ENCODE measurements at places on chromosomes 16 and 17.
A peak's percentile ranks its signal among the peaks of the same experiment; 100 is the strongest.

GRCh38 chr16:26211542-26211941 is 519.8 kb downstream of the HS3ST4 start:
- DNase-seq = no peak

- no peak for DNase-seq
Measured at GRCh38 chr16:21256636-21257035, 21.5 kb downstream of the CRYM start.

DNA sequence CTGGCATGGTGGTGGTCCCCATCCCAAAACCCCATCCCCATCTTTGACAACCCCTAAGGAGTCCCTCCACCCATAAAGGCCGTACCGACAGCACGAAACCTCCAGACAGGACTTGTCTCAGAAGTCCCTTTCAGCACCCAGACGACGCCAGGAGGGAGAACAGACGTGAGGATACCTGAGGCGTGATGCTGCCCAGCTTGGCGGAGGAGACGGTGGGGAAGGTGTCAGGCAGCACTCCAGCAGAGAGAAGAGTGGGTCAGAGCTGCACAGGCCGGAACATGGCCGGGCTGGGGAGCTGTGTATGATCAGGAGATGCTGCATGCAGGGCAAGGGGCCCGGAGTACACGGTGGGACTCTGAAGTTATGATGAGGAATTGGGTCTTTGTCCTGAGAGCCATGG is 244.2 kb downstream of the GSG1L start:
- no peak for DNase-seq

GRCh38 chr16:29790949-29791844 is 646 bp downstream of the KIF22 start:
- DNase-seq = no peak

- DNase-seq = no peak
Measured at GRCh38 chr16:22250522-22250921, 44.4 kb downstream of the EEF2K start.

DNA sequence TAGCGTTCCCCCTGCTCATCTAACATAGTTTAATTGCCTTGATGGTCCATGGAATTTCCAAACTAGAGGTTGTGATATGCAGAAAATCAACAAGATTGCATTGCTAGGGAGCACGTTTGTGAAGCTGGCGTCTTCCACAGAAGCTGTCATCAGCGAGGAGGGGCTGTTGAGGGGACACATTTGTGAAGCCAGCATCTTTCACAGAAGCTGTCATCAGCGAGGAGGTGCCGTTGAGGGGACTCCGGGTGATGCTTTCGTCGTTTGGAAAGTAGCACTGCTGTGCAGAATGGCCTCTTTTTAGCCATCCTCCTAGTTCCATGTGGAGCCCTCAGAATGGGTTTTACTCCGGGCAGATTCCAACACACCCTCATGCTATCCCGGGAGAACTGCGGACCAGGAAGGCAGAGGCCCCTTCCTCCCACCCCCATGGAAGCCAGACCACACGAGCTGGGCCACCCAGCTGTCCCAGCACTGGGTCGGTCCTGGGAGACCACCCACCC is 119.6 kb upstream of the CHMP6 start:
- no peak for DNase-seq

DNA sequence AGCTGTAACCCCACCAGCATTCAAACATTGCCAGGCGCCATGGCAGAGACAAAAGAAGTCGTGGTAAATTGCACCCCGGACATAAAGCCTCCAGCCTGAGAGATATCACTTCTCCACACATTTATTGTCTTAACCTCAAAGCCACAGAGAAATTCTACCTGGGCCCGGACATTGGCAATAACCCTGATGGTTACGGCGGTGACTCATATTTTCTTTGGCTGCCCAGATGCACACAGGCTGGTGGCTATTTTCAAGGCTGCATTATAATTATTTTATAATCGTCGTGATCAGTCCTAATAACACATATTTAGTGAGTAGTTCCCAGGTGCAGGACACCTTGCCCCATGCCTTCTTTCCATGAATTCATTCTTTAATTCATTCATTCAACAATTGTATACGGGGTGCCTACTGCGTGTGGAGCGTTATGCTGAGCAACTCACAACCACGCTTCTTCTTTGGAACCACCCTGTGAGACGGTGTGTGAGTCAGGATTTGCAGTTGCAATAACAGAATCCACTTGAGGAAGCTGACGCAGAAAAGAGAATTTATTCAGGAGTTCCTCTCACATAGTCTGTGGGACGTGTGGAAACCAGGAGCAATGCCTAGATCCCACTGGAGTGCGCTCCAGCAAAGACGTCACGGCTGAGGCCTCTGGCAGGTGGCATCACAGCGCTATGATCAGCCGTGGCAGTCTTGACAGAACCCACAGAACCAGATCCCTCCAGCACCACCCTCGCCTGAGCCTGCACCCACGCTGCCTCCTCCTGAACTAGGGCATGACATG is 245.7 kb downstream of the FOXL1 start:
- DNase-seq = no peak

GRCh38 chr16:27759301-27759871 is 209.4 kb downstream of the KATNIP start:
- no peak for DNase-seq

GRCh38 chr16:57600048-57600835 is 28.2 kb upstream of the ADGRG1 start:
- peak; percentile 44 for DNase-seq

- DNase-seq = no peak
Measured at GRCh38 chr17:28472871-28473497, 460 bp upstream of the SLC13A2 start.

DNA sequence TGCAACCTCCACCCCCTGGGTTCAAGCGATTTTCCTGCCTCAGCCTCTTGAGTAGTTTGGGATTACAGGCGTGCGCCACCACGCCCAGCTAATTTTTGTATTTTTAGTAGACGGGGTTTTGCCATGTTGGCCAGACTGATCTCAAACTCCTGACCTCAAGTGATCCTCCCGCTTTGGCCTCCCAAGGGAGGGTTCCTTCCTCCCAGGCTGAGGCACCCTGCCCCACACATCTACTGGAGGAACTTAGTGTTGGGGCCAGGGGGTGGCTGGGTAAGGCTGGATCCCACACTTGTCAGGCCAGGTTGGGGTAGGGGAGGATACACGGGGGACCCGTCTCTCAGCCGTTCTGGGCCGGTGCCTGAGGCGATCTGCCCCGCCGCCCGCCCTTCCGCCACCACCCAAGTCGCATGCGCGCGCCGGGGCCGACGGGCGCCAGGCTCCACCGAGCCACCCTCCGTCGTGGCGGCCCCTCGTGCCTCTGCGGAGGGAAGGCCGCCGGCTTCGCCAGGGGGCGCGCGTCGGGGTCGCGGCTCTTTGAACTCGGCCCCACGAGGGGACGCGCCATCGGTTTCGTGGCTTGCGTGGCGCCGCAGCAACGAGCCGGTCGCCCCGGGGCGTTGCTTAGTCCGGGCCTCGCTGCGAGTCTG is 15.9 kb downstream of the GRB7 start:
- peak; percentile 79 for DNase-seq

- no peak for DNase-seq
Measured at GRCh38 chr16:77273-77806, 685 bp upstream of the MPG start.

DNA sequence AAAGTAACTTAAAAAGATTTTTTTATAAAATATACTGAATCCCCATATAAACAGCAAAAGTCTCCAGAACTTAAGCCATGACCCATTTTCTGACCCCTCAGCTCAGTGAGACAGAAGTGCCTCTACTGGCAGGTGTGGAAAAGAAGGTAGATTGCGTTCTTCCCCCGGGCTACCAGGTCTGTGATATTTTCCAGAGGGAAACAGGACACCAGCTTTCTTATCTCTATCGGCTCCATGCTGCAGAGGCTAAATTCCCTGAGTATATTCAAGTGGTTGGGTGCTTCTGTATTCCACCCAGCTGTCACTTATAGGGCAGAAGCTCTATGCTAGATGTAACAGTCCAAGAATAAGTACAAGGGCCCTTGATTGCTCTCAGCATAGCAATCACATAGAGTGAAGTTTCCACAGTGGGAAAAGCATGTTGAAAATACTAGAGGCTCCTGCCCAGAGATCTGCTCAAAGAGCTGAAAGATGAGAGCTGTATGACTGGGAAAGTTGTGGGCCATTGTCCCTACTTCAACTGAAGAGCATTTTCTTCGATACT is 687.3 kb downstream of the CDH11 start:
- no peak for DNase-seq

- DNase-seq = no peak
Measured at GRCh38 chr17:7713782-7714181, 3.8 kb upstream of the DNAH2 start.

GRCh38 chr16:56689171-56689570 is 6.9 kb downstream of the MT1X start:
- DNase-seq = no peak

- no peak for DNase-seq
Measured at GRCh38 chr17:47687748-47688147, 6.2 kb upstream of the TBKBP1 start.

DNA sequence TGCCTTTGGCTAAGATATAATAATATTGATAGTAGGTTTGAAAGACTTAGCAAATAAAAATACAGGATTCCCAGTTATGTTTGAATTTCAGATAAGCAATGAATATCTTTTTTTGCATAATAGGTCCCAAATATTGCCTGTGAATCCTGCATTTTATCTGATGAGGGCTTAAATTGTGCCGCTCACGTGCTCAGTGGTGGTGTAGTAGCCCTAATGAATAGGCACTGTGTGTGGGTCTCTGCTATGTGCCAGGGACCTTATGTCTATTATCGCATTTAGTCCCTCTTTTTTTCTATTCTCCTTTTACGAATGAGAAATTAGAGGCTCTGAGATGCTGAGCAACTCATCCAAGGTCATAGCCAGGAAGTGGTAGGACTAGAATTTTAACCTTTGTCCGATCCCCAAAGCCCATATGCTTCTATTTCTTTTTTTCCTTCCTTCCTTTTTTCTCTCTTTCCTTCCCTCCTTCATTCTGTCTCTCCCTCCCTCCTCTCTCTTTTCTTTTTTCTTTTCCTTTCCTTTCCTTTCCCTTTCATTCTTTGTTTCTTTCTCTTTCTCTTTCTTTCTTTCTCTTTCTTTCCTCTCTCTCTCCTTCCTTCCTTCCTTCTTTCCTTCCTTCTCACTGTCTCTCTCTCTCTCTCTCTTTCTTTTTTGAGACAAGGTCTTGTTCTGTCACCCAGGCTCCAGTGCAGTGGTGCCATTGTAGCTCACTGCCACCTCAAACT is 47.2 kb downstream of the RGS9 start:
- DNase-seq = no peak

DNA sequence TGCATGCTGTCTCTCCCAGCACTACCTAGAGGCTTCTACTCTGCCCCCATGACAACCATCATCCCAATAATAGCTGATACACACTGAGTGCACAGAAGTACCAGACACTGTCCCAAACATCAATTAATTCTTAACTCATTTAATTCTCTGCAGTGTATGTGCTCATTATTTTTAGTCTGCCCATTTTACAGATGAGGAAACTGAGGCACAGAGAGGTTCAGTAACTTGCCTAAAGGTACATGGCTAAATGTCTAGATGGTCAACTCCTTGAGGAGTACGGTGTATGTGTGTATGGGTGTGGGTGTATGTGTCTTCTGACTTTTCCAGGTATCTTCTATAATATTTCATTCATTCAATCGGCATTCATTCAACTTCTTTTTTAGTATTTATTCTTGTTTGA is 407.9 kb downstream of the SOX9 start:
- no peak for DNase-seq

GRCh38 chr16:11677451-11677951 is 9.2 kb downstream of the SNN start:
- no peak for DNase-seq

DNA sequence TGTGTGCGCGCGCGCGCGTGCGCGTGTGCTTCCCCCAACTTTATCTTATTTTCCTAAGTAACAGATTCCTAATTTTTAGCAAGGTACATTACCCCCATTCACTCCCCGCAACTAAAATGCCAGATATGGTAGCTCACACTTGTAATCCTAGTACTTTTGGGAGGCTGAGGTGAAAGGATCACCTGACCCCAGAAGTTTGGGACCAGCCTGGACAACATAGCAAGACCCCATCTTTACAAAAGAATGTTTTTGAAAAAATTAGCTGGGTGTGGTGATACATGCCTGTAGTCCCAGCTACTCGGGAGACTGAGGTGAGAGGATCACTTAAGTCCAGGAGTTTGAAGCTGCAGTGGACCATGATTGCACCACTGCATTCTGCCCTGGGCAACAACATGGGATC is 5.1 kb downstream of the BRD7 start:
- DNase-seq = no peak

- no peak for DNase-seq
Measured at GRCh38 chr16:12061336-12062055, 85.0 kb downstream of the SNX29 start.

- no peak for DNase-seq
Measured at GRCh38 chr17:66549311-66549704, 246.9 kb downstream of the PRKCA start.

DNA sequence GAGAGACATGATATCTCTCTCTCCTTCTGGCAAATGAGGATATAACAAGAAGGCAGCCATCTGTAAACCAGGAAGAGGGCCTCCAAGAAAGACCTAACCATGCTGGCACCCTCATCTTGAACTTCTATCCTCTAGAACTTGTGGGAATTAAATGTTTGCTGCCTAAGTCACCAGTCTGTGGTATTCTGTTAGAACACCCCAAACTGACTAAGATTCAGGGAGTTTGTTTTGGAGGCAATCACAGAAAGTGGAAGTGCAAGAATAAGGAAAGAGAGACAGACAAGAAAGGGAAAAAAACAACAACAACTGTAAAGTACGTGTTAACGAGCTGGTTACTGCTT is 114.5 kb upstream of the GOT2 start:
- no peak for DNase-seq

DNA sequence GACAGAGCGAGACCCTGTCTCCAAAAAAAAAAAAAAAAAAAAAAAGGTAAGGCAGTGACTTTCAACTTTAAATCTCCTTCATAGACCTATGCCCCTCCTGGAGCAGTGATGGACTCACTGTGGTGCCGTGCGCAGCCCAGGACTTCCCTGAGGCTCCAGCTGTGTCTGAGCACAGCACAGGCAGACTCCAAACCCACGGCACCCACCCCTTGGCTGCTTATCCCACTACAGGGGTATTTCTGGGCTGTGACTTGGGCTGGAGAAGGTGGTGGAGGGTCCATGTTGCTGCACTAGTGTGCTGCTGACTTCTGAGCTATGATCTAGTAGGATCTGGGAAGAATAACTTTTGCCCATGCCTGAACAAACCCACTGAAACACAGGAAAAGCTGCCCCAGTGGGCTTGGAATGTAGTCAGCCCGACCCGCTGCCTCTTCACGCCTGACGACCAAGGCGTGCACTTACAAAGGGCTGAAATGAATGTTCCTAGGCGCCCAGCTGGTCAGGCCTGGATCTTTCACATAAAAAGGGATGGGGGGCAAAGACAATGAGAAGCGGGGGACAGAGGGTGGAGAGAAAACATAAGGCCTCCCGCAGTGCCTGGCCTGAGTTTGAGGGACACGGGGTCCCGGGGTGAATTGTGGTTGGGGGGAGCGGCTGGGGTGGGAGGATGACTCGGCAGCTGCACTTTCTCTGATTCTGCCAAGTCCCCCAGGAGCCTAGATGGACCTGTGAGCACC is 83.0 kb downstream of the IRF8 start:
- DNase-seq = no peak

DNA sequence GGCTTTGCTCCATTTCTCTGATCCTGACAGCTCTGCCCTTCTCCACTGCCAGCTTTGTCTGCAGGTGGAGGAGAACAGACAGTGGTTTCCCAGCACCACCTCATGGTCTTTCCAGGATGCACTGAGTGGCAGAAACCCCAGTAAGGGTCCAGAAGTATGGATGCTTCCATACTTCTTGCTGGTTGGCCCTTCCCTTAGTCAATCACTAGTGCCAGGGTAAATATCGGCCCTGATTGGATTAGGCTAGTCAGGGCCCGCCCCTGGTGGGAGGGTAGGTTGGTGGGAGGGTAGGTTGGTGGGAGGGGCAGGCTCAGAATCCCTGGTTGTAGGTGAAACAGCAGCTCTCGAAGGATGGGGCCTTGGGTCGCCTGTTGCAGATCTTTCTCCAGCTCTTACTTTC is 10.2 kb downstream of the RNF213 start:
- peak; percentile 44 for DNase-seq

Measured in activated CD8-positive, alpha-beta memory T cell treated with anti-CD3 and anti-CD28 coated beads, Interleukin-2, amount 50 U/mL, for 4 hours (primary cell).